Esophagus squamous epithelium (tissue), 5 donors: ENCODE measurements at places on chromosomes 6 and 20.

GRCh38 chr6:163563318-163563717, 148.8 kb downstream of the QKI start:
- no peak for DNase-seq

DNA sequence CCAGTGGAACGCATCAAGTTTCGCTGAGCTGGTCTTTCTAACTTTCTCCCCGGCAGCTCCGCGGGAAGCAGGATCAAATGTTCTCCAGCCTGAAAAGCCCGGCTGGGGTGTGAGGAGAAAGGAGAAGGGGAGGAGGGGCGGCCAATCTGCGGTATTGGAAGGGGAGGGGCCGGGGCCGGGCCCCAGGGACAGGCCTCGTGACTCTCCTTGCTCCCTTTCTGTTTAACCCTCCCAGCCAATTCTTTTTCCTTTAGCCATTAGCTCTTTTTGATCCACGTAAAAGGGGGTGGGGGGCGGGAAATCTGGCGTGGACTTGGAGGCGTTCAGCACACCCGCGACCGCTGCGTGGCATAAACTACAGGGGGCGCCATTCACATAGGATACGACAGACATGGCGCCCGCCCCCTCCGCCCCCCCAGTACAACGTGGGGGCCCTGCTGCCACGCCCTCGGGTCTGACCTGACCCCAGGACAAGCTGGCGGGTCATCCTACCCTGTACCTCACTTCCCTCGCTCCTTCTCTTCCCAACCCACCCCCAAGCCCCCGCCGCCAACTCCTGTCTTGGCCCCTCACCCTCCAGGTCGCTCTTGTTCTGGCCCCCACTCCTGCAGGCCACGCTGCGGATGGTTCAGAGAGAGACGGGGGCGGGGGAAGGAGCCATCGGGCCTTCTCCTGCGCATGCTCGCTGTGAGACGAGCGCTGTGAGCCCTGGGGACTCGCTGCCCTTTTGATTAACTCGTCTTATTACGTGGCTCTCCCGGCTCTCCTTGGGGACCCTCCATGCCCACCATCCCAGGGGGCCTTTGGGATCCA, 7.8 kb upstream of the MDGA1 start:
- DNase-seq: no peak

GRCh38 chr20:1469306-1469905, 2.8 kb upstream of the NSFL1C start:
- DNase-seq: no peak

DNA sequence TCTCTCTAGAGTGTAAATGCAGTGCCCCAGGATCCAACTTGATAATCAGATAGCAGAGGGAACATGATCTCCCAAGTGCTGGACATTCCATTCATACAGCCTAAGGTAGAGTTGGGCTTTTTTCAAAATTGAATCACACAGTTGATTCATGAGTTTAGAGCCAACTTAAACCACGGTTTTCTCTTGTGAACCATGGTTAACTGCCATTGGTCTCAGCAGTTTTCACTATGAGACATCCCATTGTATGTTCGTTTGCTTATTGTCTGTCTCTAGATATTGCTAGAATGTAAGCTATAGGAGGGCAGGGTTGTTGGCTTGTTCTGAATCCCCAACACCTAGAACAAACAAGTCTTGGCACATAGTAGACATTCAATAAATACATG, 37.2 kb upstream of the TAF8 start:
- DNase-seq: no peak

DNA sequence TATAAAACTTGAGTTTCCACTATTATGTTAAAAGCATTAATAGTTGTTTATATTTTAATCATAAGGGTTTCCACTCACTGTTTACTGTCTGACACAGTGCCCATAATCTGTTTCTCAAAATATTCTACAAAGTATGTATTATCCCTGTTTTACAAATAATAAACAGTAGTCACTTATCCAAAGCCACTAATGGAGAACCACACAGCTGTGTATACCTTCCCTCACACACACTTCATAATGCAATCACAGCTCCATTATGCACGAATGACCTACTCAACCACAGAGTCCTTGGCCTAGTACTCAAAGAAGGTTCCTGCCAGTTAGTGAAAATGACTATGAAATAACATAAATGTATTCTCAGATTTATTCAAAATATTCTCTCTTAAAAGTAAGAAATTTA, 103.1 kb downstream of the EPB41L2 start:
- DNase-seq: no peak

DNA sequence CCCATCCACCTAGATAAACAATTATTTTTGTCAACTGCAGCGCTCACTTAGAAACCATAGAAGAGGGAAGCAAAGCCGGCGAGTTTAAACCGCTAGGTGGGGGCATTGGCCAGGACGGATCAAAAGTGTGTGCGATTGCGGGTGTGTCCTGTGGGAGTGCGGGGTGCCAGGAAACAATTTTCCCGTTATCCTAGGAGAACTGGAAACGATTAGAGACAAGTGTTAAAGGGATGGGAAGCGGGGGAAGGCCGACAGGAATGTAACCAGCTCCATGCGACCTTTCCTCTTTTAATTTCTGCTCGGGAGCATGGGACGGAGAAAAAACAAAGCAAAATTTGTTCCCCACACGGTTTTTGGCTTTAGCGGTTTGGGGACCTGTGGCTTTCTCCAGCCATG, 2.8 kb upstream of the HTR1B start:
- DNase-seq: no peak

- DNase-seq: no peak
These were observed 3.3 kb downstream of the ID1 start for GRCh38 chr20:31608251-31608945.

DNA sequence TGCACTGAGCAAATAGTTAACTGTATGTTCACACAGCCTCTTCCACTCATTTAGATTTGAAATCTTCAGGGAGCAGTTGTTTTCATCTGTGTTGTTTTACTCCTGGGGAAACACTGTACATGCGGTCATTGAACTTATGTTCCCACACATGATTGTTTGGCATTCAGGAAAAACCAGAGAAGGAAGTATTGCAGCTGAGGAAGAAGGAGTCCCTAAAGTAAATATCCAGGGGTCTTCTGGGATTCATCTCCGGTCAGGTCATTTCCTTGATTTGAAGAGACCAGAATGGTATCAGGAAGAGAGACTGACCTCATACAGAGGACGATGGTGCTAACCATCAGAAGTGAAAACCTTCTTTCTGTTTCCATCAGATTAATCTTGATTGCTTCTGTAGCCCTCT, 52.5 kb downstream of the DCBLD1 start:
- no peak for DNase-seq

DNA sequence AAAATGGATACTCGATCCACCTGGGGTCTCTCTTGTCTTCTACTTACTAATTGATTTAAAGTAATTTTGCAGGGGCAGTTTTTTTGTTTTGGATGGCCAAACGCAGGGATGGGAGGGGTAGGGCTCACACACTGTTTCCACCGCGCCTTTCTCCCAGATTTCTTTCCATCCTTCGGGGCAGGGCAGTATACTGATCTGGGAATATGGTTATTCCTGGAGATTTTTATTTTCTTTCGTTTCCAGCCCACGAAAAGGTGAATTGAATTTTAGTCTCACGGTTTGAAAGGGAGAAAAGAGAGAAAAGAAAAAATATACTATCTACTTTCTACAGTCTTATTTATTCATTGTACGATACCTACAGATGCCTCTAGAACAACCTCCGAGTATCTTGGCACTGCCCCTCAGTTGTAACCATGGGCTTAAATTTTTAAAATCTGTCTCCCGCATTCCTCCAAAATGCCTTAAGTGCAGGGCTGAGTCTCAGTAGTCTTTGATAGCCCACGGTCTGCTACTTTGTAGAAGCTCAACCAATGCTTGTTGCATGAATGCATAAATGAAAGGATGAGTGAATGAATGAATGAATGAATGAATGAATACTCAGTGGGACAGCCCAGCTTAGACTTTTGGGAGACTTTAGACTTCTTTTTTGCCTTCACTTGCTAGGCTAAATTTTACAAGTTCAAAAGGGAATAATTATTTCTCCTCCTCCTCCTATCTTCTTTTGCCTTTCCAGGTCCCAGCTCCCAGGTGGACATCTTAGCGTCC, 18.1 kb upstream of the TRIM27 start:
- no peak for DNase-seq

DNA sequence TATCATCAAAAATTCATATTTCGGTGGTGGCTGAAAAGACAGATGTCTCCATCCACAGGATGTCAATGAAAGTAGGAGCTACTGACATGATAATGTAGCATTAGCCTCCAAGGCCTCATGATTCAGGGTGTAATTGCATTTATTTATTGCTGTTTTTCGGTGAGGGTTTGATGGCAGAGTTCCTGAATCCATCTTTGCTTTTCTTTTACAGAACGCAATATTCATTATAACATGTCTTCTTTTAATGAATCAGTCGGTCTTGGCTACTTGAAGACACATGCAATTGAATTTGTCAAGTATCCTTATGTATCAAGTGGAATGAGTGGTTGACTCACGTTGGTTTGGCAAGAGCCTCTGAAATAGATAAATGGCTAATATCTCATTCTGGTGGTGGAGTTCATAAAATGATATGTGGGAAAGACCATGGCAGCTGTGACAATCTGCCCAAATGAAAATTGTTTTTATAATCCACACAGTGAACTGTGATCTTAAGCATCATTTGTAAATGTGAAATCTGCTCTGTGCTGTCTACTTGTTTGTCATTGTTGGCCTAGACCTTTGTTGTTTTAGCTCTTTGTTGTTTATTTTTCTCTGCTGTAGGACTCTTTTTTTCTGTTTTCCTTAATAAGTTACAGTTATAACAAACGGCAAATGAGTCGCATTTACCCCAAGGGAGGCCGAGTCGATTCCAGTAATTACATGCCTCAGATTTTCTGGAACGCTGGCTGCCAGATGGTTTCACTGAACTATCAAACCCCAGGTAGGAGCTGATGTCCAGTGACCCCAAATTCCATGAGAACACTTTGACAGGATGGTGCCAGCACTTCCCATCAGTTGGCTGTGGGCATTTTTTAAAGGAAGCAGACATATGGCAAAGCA, 105.7 kb upstream of the LAMP5 start:
- DNase-seq: no peak

DNA sequence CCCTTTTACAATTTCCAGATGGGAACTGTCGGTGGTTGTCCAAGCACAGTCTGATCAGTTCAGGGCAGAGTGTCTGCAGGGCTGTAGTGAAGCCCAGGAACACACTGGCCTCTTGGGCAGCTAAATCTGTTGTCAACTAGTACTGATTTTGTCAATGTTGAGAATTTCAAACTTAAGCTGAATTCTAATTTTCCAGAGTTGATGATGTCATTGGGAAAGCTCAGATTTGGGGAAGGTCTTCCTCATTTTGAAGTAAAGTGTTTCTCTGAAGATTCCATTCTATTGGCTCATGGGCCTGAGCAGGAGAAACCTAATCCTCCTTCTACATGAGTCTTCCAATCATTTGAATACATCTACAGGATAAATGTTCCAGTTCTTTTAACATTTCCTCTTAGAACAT, 72.1 kb downstream of the CCDC170 start:
- no peak for DNase-seq

- DNase-seq: no peak
These were observed 49.6 kb downstream of the KIZ start for GRCh38 chr20:21175433-21175832.

DNA sequence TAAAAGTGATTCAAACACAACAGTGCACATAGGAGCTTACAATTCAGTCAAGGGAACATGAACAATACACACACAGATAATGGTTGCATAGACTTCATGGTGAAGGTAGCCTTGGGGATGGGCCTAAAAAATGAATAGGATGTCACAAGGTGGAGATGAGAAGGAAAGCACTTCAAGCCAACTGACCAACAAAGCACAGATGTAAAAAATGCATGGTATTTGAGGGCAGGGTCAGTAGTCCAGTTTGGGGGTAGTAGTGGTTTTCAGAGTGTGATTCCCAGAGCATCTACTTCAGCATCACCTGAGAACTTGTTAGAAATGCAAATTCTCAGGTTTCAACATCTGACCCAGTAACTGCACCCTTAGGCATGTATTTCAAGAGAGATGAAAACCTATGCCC, 88.9 kb downstream of the PERP start:
- DNase-seq: no peak

DNA sequence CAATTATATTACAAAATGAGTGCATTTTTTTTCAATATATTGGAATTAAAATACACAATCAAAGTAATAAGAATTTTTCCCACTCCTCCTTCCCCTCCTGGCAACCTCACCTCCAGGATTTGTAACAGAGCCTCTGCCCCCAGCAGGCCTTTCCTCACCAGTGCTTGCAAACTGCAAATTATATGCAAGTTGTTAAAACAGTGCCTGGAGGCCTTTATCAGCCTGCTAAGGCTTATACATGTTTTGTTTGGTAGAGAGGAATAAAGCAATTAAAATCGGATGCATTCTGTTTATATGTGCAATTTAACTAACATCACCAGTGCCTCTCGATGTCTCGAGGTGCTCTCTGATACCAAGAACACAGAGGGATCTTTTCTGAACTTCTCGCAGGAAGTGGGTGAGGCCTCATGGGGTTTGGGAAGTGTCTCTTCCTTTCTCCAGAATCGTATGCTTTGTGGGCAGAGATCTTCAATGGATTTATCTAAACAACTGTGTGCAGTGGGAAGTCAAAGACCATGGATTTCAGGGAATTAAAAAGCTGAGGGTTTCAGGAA, 186.8 kb downstream of the CDH26 start:
- no peak for DNase-seq

DNA sequence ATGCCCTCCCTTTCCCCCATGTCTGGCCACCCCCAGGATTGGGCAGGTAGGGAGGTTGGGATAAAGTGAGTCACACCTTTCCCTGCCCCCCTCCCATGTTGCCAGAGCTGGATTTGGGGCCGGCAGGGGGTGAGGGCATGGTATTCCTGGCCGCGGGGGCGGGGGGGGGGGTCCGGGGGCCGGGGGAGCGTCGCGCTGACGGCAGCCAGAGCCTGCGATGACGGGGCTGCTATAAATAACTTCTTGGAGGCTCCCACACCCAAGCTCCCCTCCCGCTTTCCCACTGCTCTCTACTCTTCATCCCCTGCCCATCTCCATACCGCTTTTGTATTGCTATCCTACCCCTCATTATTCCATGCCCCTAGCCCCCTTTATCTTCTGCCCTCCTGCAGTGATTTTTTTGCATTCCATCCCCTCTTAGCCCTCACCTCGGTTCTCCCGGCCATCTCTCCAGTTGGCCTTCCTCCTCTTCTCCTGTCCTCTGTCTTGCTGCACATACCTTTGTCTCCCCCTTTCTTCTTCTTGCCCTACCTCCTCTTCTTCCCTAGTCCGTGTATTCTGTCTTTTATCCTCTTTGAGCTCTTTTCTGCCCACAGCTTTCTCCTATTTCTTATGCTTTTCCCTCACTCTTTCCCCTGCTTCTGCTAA, 13.8 kb downstream of the SYNGAP1 start:
- no peak for DNase-seq

DNA sequence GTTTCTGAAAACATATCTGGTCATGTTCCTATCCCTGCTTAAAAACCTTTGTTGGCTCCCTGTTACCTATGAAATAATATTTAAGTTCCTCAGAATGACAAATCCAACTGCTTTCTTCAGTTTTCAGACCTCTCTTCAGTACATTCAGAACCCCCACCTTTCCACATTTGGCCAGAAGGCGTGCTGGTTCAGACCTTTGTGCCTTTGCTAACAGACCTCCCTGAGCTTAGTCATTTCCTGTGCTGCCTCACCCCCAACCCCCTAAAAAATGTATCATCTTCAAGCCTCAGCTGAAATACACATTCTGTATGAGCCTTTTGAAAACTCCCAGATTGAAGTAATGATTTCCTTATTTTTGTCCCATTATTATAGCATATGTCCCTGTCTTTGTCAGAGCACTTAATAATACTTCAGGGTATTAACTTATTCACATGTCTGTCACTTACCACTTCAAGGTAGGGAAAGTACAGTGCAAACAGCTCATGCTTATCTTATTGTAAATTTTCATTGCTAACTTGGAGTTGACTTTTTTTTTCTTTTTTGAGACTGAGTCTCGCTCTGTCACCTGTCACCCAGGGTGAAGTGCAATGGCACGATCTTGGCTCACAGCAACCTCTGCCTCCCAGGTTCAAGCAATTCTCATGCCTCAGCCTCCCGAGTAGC, 19.7 kb downstream of the FAM217A start:
- no peak for DNase-seq
